ENCODE measurements at places on chromosomes 5 and 9.

DNA sequence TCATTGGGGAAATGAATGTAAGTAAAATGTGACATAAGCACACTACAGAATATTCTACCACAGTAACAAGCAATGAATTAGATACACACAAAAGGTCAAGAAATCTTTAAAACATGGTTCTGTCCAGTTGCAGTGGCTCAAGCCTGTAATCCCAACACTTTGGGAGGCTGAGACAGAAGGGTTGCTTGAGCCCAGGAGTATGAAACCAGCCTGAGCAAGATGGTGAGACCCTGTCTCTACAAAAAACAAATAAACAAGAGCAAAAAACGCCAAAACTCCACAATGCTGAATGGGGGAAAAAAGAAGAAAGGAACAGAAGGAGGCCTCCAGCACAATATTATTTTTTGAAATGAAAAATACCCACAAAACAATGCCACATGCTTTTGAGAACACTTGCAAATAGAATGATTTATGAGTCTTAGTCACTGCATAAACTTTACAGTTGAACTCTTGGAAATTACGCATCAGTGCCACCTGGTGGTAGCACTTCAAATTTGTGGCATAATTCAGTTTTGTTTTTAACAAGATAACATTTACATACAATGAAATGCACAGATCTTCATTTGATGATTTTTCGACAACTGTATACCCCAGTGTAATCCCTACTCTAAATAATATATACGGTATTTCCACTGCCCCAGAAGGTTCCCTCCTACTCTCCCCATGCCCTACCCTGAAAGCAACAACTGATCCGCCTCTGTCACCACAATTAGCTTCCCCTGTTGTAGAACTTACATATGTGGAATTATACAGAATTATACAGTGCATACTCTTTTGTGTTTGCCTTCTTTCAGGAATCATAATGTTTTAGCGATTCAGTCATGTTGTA, 14.4 kb upstream of the SPINK4 start:
- DNase-seq, result peak; percentile 81

DNA sequence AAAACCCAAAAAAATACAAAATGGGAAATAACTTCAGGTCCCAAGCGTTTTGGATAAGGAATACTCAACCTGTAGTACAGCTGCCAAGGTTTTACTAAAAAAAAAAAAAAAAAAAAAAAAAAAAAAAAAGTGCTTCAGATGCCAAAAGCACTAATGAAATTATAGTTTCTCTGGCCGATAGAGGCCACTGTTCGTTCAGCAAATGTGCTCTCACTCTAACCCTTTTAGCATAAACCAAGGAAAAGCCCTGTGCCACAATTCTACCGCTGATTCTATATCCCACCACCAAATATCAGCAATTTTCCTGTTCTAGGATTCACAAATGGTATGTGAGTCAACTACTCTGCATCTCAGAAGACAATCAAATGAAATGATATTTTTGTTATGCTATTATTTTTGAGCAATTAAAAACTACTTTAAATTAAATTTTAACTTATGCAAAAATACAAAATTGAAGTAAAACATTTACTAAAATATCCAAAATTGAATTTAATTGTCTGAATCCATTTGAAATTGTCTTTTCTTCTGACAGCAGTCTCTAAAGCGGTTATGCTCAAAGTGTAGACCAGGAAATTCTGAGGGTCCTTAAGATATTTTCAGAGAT, 79.8 kb downstream of the RICTOR start:
- peak; percentile 69 for DNase-seq

GRCh38 chr9:90420768-90421513, 221.7 kb downstream of the DIRAS2 start:
- DNase-seq, result peak; percentile 2

DNA sequence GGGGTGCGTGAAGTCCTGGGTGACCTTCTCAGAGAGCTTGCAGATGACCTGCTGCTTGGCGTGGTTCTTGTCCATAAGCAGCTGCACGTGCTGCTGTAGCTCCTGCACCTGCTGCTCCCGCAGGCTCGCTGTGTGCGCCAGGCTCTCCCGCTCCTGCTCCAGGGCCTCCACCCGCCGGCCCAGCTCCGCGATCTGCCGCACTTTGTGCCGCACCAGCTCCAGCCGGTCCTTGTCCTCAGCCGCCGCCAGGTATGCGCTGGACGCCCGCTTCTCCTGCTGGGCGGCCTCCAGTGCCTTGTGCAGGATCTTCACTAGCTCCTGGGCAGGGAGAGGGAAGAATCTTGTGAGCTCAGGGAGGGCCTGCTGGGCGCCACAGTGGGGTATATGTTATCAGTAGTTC, 28.5 kb upstream of the CORO2A start:
- DNase-seq, result no peak

DNA sequence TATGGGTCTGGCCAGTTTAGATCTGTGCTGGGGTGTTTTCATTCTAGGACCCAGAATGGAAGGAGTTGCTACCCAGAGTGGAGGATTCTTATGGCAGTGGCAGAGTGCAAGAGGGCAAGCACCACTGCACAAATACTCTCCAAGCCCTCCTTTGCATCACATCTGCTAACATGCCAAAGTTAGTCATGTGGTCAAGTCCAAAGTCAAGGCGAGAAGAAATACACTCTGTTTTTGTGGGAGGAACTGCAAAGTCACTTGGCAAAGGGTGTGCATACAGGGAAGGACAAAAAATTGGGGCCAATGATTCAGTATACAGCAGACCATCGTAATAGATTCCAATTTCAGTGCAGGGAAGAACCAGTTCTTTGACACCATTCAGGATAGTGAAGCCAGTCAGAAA, 43.9 kb upstream of the HMGCS1 start:
- no peak for DNase-seq

- DNase-seq, result no peak
Observed at GRCh38 chr5:88480801-88481499, 212.3 kb upstream of the TMEM161B start.

- DNase-seq, result no peak
Observed at GRCh38 chr5:140674211-140674610, 835 bp upstream of the DND1 start.

Data from astrocyte of the hippocampus (primary cell).